ENCODE measurements at places on chromosomes 13 and 19.

DNA sequence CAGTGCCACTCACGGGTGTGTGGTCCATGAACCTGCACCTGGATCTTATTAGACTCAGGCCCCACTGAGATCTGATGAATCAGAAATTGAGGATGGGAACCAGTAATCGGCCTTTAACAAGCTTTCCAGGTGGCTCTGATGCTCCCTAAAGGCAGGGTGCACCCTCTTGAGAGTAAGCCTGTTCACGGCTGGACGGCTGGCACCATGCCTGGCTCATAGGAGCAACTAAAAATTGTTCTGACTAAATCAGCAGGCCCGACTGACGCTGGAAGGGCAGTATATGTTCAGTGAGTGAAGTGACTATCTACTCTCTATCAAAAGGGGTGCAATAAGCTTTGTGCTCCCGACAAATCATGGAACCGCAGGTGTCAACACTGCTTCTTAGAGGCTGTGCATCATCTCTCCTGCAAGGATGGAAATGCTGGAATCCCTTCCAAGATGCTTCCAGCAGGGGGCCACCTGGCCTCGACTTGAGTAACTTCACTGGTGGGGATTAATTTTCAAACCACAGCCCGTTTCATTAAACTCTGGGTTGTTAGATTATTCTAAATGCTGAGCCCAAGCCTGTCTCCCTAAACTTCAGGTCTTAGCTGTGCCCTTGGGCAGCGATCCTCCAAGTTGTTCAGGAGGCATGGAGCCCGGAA is 28.4 kb downstream of the TMTC4 start:
- H3K4me1 ChIP-seq: no peaks in the 10 kb centered on the region
- no peak overlapping the region for H3K27ac ChIP-seq
- H3K27me3 ChIP-seq: no peaks in the 10 kb centered on the region
- H3K36me3 ChIP-seq: peaks cover 6% of the 10 kb centered on the region

DNA sequence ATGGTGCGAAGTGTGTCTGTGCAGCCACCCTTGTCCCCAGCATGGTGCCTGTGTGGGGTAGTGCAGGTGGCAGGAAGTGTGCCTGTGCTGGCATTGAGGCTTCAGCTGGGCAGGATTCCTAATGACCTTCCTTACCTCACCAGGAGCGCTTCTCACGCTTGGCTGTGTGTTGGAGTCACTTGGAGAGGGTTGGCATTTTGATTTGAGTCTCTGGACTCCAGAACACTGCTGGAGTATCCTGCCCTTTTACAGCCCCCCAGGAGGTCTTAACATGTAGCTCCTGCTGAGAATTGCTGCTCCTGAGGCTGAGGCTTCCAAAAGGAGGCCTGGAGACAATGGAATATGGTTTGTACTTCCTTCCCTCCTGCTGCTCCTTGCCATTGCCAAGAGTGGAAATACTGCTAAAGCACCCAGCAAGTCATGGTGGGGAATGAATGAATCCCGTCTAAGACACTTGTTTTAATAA is 87.1 kb downstream of the ARHGEF7 start:
- no peaks in the 10 kb centered on the region for H3K27me3 ChIP-seq
- H3K36me3 ChIP-seq: no peaks in the 10 kb centered on the region
- no peak for DNase-seq
- no peak overlapping the region for H3K4me3 ChIP-seq
- peaks cover 53% of the 10 kb centered on the region for H3K4me1 ChIP-seq

DNA sequence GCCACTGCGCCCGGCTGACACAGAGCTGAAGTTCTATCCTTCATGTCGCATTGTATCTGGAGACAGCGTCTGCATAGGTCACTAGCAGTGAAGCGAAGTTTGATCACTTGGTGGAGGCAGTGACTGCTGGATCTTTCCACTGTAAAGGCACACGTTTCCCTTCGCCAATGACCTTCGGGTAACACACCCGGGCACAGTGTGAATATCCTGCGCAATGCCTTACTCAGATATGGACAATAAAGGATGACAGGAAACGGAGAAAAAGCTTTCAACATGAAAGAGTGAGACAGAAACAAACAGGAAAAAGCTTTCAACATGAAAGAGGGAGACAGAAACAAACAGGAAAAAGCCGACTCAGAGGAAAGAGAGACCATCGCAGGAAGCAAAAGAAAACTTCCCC is 17.1 kb downstream of the ARL11 start:
- H3K36me3 ChIP-seq: no peaks in the 10 kb centered on the region
- no peak overlapping the region for H3K27ac ChIP-seq
- no peak overlapping the region for H3K4me3 ChIP-seq
- H3K4me1 ChIP-seq: peaks cover 16% of the 10 kb centered on the region

DNA sequence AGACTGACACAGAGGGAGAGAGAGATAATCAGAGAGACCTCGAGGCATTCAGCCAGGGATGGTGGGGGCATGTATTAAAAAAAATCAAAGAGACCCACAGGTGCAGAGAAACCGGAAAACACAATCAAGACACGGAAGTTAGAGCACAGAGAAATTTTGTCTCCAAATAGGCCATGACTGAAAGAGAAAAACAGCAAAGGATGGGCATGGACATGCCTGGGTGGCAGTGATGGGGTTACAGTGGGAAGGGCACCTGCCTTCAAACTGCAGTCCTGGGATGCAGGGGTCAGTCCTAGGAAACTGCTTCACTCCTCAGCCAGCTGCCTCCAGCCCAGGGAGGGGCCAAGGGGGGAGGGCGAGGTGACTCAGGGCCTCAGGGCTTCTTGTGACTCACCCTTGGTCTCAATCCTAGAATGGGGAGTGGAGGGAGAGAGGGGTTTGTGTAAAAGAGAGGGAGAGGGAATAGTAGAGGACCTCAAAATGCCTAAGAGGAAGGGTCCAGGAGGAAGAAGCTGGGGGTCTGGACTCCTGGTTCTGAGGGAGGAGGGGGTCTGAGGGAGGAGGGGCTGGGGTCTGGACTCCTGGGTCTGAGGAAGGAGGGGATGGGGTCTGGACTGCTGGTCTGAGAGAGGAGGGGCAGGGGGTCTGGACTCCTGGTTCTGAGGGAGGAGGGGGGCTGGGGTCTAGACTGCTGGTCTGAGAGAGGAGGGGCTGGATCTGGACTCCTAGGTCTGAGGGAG is 3.6 kb upstream of the KCNN4 start:
- peaks cover 40% of the 10 kb centered on the region for H3K4me1 ChIP-seq
- H3K4me3 ChIP-seq: no peak overlapping the region
- no peaks in the 10 kb centered on the region for H3K27me3 ChIP-seq
- peak overlapping the region; percentile 73 for H3K27ac ChIP-seq
- no peak for DNase-seq
- no peaks in the 10 kb centered on the region for H3K36me3 ChIP-seq

DNA sequence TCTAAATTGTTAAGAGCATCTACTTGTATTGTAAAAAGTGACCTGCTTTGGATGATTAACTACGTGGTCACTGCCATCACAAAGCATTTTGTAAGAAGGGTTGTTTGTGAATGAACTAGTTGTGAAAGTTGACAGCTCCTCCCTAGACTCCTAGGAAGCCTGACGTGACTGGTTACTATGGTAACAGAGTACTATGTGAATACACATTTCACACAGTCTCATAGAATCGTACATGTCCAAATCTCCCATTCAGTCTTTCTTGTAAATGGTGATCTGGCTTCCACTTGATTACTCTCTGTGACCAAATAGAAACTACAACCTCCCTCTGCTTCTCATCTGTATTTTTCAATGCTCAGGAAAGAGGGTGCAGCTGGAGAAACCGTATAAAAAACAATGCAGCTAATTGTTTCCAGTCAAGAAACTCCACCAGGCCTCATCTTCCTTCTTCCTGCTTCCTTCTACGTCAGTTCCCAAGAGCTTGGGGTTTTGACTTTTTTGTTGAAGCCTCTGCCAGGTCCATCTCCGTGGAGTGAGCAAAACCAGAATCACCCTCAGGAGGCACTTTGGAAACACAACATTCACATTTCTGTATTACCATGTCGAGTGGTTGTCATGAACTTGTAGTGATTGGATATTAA is 83.4 kb downstream of the GPC6 start:
- no peak overlapping the region for H3K27ac ChIP-seq
- H3K36me3 ChIP-seq: no peaks in the 10 kb centered on the region
- H3K4me3 ChIP-seq: no peak overlapping the region
- no peak for DNase-seq
- no peaks in the 10 kb centered on the region for H3K4me1 ChIP-seq
- no peaks in the 10 kb centered on the region for H3K27me3 ChIP-seq

DNA sequence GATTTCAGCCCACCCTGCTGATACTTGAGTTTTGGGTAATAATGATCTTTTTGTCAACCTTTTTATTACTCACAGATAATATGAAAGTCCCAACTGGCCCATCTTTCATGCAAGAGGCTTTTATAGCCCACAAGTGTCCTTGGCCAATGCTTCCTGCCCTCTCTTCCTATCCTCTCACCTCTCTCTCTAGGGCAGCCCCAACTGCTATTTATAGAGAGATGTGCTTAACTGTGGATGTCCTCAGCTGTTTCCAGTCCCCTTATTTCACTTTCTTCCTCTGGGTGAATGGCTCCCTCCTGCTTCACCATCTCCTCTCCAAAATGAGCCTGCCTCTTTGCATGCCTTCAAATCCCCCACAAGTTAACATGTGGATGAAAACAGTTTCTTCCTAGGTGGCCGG is 27.4 kb downstream of the ARHGEF7 start:
- H3K27ac ChIP-seq: no peak overlapping the region
- no peaks in the 10 kb centered on the region for H3K27me3 ChIP-seq
- H3K36me3 ChIP-seq: no peaks in the 10 kb centered on the region
- H3K4me3 ChIP-seq: no peak overlapping the region

- no peaks in the 10 kb centered on the region for H3K27me3 ChIP-seq
- no peaks in the 10 kb centered on the region for H3K36me3 ChIP-seq
- no peak overlapping the region for H3K4me3 ChIP-seq
- H3K4me1 ChIP-seq: no peaks in the 10 kb centered on the region
- no peak for DNase-seq
Measured at GRCh38 chr13:26660185-26660584, 100.4 kb downstream of the GPR12 start.

DNA sequence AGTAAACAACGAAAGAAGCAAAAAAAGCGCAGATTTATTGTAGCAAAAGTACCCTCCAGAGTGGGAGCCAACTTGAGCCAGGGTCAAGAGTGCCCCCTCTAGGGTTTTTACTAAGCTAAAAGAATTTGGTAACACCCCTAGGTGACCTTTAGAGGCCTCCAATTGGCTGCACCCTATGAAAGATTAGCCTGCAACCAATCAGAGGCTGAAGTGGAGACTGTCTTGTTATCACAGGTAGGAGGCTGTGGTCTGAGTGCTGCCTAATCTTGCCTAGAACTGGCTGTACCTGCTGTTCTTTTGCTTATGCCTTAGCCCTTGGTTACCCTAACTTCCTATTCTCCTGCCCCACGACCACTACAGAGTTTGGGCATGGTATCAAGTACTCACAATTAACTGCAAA is 38.3 kb downstream of the ANKRD10 start:
- H3K4me1 ChIP-seq: peaks cover 27% of the 10 kb centered on the region
- no peak for DNase-seq
- no peak overlapping the region for H3K27ac ChIP-seq

DNA sequence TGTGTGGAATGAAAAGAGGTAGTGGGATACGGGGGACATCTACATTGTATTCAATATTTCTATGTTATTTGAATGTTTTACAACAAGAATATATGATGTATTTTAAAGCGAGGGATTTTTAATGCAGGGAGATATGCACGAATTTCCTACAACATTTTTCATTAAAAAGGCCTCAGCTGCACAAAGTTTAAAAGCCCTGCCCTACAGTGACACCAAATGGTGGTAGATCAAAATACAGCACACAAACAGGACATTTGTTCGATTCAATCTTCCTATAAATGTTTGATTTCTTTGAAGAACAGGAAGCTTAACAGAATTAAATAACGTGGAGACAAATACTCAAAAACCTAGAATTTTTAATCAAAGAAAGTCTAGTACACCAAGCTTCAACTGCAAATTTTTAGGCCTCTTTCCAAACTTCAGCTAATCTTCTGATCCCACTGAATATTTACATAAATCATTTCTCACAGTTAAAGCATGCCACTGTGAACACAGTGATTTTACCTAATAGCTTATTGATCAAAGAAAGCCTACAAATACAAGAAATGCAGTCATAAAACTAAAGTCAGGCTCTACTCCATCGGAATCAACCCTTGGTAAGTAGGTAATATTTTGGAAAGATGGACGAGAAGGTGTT is 257.2 kb downstream of the DIAPH3 start:
- H3K4me3 ChIP-seq: no peak overlapping the region
- no peaks in the 10 kb centered on the region for H3K4me1 ChIP-seq
- H3K27ac ChIP-seq: no peak overlapping the region
- DNase-seq: no peak
- H3K27me3 ChIP-seq: no peaks in the 10 kb centered on the region

DNA sequence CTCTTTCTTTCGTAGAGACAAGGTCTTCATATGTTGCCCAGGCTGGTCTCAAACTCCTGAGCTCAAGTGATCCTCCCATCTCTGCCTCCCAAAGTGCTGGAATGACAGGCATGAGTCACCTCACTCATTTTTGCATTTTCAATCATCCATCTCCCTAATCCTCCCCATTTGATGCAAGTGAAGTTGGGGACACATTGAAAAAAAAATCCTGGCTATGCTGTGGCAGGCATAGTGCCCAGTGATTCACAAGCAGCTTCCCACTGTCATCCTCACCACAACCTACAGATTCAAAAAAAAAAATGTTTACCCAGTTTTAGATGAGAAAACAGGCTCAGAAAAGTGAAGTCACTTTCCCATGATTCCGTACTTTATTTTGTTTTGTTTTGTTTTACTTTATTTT is 44.7 kb upstream of the USP29 start:
- no peak overlapping the region for H3K4me3 ChIP-seq
- no peak overlapping the region for H3K27ac ChIP-seq
- no peaks in the 10 kb centered on the region for H3K27me3 ChIP-seq
- no peak for DNase-seq

DNA sequence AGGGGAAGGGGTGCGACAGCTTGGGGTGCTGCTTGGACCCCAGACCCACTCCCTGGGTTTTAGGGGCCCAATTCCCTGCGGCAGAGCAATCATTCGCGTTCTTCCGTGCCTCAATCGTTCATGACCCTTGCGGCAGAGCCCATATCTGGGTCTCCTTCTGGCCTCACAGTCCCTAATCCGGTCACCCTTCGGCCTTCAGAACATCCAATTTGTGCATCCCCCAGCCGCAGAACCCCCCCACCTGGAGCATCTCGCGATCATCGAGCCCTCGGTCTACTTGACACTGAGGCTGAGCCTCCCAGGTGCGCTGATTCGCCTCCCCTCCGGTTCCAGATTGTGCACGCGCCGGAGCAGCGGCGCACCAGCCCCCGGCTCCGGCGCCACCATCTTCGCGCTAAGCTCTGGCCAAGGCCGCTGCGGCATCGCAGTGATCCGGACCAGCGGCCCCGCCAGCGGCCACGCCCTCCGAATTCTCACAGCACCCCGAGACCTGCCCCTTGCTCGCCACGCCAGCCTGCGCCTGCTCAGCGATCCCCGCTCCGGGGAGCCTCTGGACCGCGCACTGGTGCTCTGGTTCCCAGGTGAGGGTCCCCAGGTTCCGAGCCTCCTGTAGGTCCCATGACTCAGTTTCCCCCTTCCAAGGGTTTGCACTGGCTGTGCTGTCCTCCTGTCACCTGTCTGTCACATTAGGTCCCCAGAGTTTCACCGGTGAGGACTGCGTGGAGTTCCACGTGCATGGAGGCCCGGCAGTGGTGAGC is 501 bp downstream of the GTPBP3 start:
- no peaks in the 10 kb centered on the region for H3K27me3 ChIP-seq
- H3K4me3 ChIP-seq: peak overlapping the region; percentile 73
- no peak for DNase-seq
- peak overlapping the region; percentile 90 for H3K27ac ChIP-seq

- no peaks in the 10 kb centered on the region for H3K4me1 ChIP-seq
- H3K36me3 ChIP-seq: no peaks in the 10 kb centered on the region
- no peak overlapping the region for H3K4me3 ChIP-seq
- no peaks in the 10 kb centered on the region for H3K27me3 ChIP-seq
Measured at GRCh38 chr13:66492479-66492878, 737.7 kb downstream of the PCDH9 start.
